MM.1S (cell line): ENCODE measurements at places on chromosomes 11 and 22.

GRCh38 chr11:35029979-35030682 lies 108.8 kb upstream of the CD44 start:
- no peaks in the 10 kb centered on the region for H3K27me3 ChIP-seq
- no peak for DNase-seq
- peaks cover 15% of the 10 kb centered on the region for H3K4me1 ChIP-seq
- H3K36me3 ChIP-seq: no peaks in the 10 kb centered on the region
- H3K27ac ChIP-seq: no peak overlapping the region
- H3K4me3 ChIP-seq: no peak overlapping the region

DNA sequence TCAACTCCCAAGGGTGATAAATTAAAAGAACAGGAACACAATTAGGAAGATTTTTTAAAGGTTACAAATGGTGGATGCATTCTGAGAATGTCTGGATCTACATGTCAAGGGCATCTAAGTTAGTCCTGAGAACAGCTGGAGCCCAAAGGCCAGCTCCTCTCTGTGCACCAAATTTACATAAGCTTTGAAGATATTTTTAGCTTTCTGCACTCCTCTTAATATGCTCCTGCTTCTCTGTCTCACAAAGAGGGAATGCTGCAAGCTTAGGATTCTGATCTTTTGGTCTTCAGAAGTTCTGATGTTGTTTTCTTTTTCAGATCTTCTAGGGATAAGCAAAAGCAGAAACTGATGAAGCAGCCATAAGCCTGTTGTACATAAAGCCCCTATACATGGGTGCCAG lies 309.8 kb upstream of the NCAM1 start:
- DNase-seq: no peak
- no peaks in the 10 kb centered on the region for H3K27me3 ChIP-seq
- no peak overlapping the region for H3K27ac ChIP-seq
- no peaks in the 10 kb centered on the region for H3K36me3 ChIP-seq
- no peak overlapping the region for H3K4me3 ChIP-seq
- peaks cover 9% of the 10 kb centered on the region; the same call in 1 of the 2 replicates for H3K4me1 ChIP-seq

- no peaks in the 10 kb centered on the region for H3K4me1 ChIP-seq
- H3K27me3 ChIP-seq: no peaks in the 10 kb centered on the region
- H3K4me3 ChIP-seq: no peak overlapping the region
- no peaks in the 10 kb centered on the region for H3K36me3 ChIP-seq
- no peak for DNase-seq
- H3K27ac ChIP-seq: no peak overlapping the region
These were observed 3.8 kb downstream of the YAP1 start for GRCh38 chr11:102114032-102114431.

DNA sequence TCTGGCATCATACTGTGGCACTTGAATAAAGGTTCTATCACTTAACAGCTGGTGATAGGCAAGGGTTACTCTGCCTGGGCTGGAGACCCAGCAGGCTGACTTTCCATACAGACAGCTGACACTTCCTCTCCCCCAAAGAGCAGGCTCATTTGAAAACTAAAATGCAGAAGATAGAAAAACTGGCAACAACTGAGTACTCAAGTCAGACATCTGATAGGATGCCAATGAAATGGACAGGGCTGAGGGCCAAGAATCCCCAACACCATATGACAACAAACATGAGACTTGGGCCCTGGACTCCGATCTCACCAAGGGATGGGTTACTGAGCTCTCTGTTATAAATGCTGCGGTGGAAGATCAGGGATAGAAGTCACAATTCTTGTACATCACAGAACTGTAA lies 237.2 kb downstream of the LRRC4C start:
- no peak overlapping the region for H3K4me3 ChIP-seq
- H3K4me1 ChIP-seq: no peaks in the 10 kb centered on the region
- H3K27ac ChIP-seq: no peak overlapping the region
- no peaks in the 10 kb centered on the region for H3K27me3 ChIP-seq
- DNase-seq: no peak

DNA sequence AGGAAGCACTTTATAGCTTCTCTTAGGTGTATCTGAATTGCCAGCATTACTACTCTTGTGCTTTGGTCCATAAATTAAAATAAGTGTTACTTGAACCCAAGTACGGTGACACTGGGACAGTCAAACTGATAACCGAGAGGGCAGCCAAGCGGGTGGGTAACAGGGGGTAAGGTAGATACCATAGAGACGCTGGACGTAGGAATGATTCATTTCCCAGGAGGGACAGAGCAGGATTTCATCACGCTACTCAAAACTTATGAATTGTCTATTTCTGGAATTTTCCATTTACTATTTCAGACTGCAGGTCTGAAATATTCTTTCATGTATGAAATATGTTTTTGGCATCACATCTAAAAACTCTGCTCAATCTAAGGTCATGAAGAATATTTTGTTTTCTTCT lies 14.8 kb upstream of the SPATA19 start:
- no peak overlapping the region for H3K4me3 ChIP-seq
- no peaks in the 10 kb centered on the region for H3K27me3 ChIP-seq
- no peak overlapping the region for H3K27ac ChIP-seq
- no peaks in the 10 kb centered on the region for H3K36me3 ChIP-seq
- no peaks in the 10 kb centered on the region for H3K4me1 ChIP-seq

DNA sequence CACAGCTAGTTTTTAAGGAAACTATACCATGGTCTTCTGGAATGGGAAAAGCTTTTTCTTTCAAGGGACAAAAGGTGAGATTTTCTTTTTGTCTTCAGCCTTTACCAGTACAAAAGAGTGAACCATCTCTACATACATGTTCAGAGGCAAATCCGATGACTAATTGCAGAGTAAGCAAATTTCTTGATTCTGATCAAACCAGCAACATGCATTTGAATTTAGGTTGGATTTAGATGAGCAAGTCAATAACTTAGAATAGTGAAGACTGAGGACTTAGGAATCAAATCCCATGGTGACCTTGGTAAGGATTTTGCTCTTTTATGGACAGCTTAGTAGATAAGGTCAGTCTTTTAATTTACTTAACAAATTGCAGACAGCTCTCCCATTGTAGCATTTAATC lies 65.9 kb upstream of the BLID start:
- no peak overlapping the region for H3K27ac ChIP-seq
- H3K27me3 ChIP-seq: no peaks in the 10 kb centered on the region
- H3K36me3 ChIP-seq: no peaks in the 10 kb centered on the region
- H3K4me3 ChIP-seq: no peak overlapping the region

- DNase-seq: no peak
- H3K27me3 ChIP-seq: no peaks in the 10 kb centered on the region
- no peak overlapping the region for H3K4me3 ChIP-seq
These were observed 32.5 kb upstream of the IGLL5 start for GRCh38 chr22:22855085-22855484.

- H3K27me3 ChIP-seq: no peaks in the 10 kb centered on the region
- DNase-seq: peak; percentile 19
- peaks cover 11% of the 10 kb centered on the region for H3K4me1 ChIP-seq
- peak overlapping the region; percentile 65; the same call in 1 of the 2 replicates for H3K27ac ChIP-seq
- peak overlapping the region; percentile 94 for H3K4me3 ChIP-seq
- H3K36me3 ChIP-seq: peaks cover 12% of the 10 kb centered on the region; the same call in 1 of the 2 replicates
These were observed 615 bp downstream of the STT3A start for GRCh38 chr11:125593114-125593820.

- H3K4me1 ChIP-seq: peaks cover 43% of the 10 kb centered on the region
- no peaks in the 10 kb centered on the region for H3K27me3 ChIP-seq
- H3K36me3 ChIP-seq: 0 out of 2 replicates have a peak, but pooled peaks cover 5% of the 10 kb centered on the region
- no peak overlapping the region for H3K4me3 ChIP-seq
These were observed 113.1 kb downstream of the ETS1 start for GRCh38 chr11:128474036-128474874.

GRCh38 chr11:10385696-10386095 lies 69.4 kb upstream of the AMPD3 start:
- no peaks in the 10 kb centered on the region for H3K4me1 ChIP-seq
- H3K4me3 ChIP-seq: no peak overlapping the region
- no peak overlapping the region for H3K27ac ChIP-seq
- DNase-seq: no peak
- no peaks in the 10 kb centered on the region for H3K36me3 ChIP-seq
- H3K27me3 ChIP-seq: no peaks in the 10 kb centered on the region

GRCh38 chr11:102276783-102277182 lies 40.5 kb upstream of the BIRC3 start:
- no peaks in the 10 kb centered on the region for H3K27me3 ChIP-seq
- H3K4me3 ChIP-seq: no peak overlapping the region
- no peak overlapping the region for H3K27ac ChIP-seq
- H3K36me3 ChIP-seq: no peaks in the 10 kb centered on the region

GRCh38 chr22:44112191-44112590 lies 68.5 kb upstream of the PARVG start:
- H3K27me3 ChIP-seq: no peaks in the 10 kb centered on the region
- no peaks in the 10 kb centered on the region for H3K36me3 ChIP-seq
- H3K4me1 ChIP-seq: no peaks in the 10 kb centered on the region
- DNase-seq: no peak
- H3K27ac ChIP-seq: no peak overlapping the region

DNA sequence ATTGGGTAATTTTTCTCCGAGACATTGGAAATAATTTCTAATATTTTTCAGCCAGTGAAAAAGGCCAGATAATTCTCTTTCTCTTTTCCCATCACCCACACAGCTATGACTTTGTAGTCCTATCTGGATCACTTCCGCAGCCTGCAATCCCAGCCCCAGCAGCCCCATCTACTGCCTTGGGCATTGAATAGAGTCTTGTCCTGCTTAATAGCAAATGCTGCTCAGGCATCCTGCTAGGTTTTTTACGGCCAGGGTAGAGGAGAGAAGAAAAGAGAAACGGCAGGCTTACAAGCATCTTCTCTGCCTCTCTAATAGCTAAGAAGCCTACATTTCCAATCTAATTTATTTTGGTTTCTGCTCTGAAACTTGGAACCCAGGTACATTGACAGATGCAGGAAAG lies 154.3 kb upstream of the B3GAT1 start:
- no peak for DNase-seq
- H3K27ac ChIP-seq: no peak overlapping the region
- H3K4me3 ChIP-seq: no peak overlapping the region
- H3K27me3 ChIP-seq: no peaks in the 10 kb centered on the region
- no peaks in the 10 kb centered on the region for H3K36me3 ChIP-seq
- no peaks in the 10 kb centered on the region for H3K4me1 ChIP-seq

GRCh38 chr22:37607935-37608476 lies 628 bp upstream of the GGA1 start:
- H3K4me1 ChIP-seq: peaks cover 7% of the 10 kb centered on the region; the same call in 1 of the 2 replicates
- peak overlapping the region; percentile 94 for H3K27ac ChIP-seq
- H3K4me3 ChIP-seq: peak overlapping the region; percentile 98
- no peaks in the 10 kb centered on the region for H3K36me3 ChIP-seq
- peaks cover 12% of the 10 kb centered on the region for H3K27me3 ChIP-seq

DNA sequence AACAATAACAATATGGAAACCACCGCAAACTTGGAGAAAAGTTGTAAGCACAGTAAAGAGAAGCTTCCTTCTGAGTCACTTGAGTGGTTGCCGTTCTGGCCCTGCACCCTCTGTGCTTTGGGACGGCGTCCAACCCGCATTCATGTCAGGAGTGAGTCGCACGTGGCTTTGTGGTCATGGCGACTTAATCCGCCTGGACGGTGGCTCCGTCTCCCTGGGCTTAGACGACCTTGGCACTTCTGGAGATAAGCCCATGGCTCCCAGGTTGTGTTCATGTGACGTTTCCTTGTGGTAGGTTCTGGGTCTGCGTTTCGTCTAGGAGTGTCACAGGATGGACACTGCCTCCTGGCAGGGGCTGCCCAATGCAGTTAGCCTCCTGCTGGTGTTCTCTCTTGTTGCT lies 40.5 kb downstream of the TPCN2 start:
- no peaks in the 10 kb centered on the region for H3K27me3 ChIP-seq
- DNase-seq: no peak
- no peaks in the 10 kb centered on the region for H3K36me3 ChIP-seq
- H3K27ac ChIP-seq: no peak overlapping the region

- no peak for DNase-seq
- no peak overlapping the region for H3K4me3 ChIP-seq
- peak overlapping the region; percentile 99; the same call in 1 of the 2 replicates for H3K27ac ChIP-seq
- no peaks in the 10 kb centered on the region for H3K27me3 ChIP-seq
These were observed 15.7 kb downstream of the RAC2 start for GRCh38 chr22:37228106-37229011.

DNA sequence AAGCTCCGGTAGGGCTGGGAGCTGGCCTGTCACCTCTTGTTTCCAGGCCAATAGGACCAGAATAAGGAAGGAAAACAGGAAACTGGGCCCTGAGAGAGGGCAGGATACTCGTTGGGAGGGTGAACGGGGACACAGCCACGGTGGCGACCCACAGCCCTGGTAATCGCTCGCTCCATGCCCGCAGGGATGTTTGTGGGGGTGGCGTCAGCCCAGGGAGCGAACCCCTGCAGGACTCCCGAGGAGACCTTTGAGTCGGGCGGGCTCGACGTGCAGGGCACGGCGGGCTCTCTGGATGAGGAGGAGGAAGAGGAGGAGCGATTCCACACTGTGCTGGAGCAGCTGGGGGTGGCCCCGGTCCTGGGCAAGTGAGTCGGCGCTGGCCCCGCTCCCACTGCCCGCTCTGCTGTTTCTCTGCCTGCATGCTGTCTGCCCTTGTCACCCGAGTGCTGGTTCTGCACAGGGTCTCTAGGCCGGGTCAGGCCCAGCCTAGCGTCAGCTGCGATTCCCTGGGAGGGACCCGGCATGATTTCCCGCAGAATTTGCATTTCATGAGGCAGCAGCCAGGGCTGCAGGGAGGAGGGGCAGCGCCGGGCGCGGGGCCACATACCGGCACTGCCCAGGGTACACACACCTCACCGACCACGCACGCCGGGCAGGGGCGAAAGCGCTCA lies 1.6 kb downstream of the CRACR2B start:
- peak overlapping the region; percentile 47 for H3K4me3 ChIP-seq
- peaks cover 25% of the 10 kb centered on the region for H3K4me1 ChIP-seq
- no peaks in the 10 kb centered on the region for H3K36me3 ChIP-seq
- peaks cover 15% of the 10 kb centered on the region for H3K27me3 ChIP-seq
- DNase-seq: no peak

DNA sequence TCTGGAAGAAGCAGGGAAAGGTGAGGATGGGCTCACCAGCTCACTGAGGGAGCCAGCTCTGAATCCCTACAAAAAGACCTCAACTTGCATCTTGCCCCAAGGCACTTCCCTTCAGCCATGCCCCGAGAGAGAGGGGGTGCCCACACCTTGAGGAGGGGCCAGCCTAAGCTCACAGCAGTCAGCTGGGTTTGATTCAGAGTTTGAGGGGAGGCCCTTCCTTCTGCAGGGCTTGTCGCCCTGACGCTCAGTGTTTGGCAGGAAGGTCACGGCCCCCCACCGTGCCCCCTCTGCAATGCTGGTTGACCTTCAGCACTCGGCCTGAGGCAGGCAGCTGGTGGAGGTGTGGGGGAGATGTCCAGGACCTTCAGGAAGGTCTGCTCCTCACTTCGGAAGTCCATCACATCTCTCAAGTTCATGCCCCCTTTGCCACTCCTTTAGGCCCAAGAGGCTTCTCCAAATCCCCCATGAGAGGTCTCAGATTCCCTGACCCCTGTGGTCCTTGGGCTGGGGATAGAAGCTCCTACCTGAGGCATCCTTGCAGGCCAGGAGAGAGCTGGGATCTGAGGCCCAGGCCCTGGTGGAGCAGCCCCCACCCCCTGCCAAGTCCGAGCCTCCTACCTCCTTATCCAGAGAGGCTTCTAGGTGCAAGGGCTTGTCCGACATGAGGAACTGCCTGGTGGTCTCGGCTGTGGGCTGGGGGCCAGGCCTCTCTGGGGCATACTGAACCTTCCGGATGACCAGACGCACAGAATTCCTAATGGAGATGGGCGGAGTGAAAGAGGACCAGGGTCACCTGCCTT lies 37.6 kb downstream of the TPBGL start:
- H3K27me3 ChIP-seq: 0 out of 2 replicates have a peak, but pooled peaks cover 9% of the 10 kb centered on the region
- no peaks in the 10 kb centered on the region for H3K4me1 ChIP-seq
- no peak overlapping the region for H3K27ac ChIP-seq
- H3K36me3 ChIP-seq: no peaks in the 10 kb centered on the region
- DNase-seq: no peak
